NCI-H460 (cell line): ENCODE measurements at places on chromosomes 7 and 10.

DNA sequence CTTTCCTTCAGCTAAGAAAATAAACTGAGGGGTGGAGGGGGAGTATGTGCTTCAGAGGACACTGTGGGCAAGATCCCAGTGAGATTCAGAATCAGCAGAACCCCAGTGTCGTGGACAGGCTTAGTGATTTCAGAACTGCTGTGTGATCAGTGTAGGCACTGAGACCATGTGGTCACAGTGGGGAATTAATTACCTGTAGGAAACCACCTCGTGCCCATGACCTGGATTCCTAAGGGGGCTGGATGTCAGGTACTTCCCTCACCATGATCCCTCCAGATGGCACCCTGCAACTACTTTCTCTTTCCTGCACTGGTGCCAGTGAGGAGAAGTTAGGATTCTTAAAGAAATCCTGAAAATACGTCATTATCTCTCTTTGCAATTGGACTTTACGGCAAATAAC is 64.4 kb downstream of the HBP1 start:
- no peak for DNase-seq

GRCh38 chr10:101295261-101295660 is 58.7 kb upstream of the BTRC start:
- no peak for DNase-seq

DNA sequence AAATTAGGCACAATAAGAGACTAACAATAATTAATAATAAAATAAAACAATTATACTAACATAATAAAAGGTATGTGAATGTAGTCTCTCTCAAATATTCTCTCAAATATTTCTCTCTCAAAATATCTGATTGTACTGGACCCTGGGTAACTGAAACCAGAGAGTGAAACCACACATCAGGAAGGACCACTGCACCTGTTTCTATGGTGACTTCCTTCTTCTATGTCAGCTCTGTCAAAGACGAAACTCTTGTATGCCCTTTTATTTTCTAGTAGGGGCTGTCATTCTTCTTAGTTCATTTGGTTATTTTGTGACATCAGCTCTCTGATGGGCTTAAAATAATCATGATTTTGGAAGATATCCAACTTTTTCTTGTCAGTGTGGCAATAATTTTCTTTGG is 428.0 kb upstream of the TPK1 start:
- no peak for DNase-seq

DNA sequence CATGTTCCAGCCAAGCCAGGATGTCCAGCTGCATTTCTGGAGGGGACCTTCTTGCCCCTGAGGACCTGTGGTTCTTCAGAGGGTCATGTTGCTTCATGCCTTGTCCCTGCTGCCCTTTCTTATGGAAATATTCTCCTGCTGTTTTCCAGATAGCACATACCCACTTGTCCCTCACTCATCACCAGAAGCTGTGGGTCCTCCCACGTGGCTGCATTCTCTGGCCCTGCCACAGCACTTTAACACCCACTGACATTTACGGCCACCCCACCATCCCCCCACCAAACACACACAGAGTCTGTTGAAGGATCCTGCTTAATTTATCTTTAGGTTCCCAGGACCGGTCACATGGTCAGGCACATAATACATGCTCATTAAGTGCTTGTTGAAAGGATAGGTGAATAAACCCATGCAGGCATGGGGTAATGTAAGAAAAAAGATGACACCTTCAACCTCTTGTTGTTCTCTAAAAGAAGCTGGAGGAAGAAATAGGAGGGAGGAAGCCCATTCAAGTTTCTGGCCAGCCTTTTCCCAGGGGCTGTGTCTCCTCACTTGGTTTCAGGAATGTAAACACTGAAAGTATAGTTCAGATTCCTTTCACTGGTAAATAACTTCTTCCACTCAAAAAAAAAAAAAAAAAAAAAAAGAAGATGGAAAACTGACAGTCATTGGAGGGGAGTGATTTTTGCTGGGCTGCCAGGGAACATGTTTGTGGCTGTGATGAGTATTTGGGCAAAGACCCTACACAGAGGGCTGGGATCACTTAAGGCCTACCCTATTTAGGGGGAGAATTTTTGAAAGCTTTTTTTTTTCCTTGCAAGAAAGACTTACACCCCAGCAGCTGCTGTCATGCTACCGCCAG is 19.8 kb upstream of the BMPER start:
- no peak for DNase-seq

DNA sequence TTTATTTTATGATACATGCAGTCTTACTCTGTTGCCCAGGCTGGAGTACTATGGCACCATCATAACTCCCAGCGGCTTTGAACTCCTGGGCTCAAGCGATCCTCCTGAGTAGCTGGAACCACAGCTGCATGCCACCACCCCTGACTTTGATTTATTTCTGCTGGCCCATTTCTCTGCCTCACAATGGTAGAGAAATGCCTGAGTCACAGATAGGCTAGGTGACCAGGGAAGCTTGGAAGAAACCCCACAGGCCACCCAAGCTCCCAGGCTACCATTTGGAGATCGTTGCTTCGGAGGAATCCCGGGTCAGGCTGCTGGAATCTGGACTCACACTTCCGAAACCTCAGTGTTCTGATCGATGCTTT is 17.4 kb upstream of the BAIAP2L1 start:
- no peak for DNase-seq

DNA sequence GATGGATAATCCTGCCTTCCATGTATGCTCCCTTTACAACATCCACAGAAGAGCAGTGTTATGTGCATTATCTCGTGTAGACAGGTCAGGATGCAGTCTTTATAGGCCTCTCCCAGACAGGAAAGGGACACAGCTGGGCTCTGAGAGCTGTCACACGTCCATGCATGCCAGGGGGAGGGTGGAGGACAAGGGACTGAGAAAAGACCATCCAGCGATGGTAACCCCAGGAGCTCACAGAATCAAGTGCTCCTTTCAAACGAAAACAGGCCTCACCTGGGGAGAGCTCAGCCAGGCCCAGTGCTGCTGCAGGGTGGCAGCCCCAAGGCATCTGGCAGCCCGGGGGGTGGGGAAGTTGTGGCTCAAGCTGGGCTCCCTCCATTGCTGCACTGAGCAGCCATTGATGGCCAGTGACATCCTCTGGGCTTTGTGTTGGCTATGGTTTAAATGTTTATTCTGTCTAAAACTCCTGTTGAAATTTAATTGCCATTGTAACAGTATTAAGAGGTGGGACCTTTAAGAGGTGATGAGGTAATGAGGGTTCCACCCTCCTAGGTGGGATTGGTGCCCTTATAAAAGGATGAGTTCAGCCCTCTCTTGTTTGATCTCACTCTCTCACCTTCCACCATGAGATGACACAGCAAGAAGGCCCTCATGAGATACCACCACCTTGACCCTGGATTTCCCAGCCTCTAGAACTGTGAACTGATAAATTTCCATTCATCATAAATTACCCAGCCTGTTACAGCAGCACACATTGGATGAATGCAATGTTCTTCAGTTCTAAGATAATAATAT is 15.7 kb downstream of the JCAD start:
- no peak for DNase-seq

- DNase-seq: no peak
Measured at GRCh38 chr10:29317423-29318021, 28.7 kb downstream of the LYZL1 start.

GRCh38 chr7:117324960-117325359 is 2.1 kb upstream of the WNT2 start:
- DNase-seq: no peak

- DNase-seq: no peak
Measured at GRCh38 chr7:93051660-93052059, 66.1 kb downstream of the SAMD9 start.

DNA sequence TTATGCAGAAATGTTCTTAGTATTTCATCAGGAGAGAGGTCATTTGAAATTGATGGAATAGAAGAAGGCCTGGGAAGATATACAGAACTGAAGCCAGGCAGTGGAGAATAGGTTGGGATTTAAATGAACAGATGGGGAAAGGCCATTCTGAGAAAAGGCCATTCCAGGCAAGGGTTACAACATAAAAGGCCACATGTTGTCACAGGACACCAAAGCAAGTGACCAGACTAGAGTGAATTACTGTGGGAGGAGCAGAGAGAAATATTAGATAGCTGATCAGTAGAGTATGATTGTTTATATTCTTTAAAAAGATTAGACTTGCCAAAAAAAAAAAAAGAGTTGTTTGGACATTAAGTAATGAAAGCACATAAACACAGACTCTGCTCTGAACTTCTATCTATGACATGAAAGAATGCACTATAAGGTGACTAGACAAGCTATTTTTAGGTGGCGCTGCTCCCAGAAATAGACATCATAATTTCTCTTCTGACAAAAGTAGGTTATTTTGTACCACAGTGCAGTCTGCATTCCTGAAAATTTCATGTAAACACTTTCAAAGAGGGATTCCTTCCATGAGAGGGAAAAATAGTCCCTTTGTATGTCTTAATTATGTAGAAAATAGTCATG is 55.2 kb upstream of the DKK1 start:
- DNase-seq: no peak

- no peak for DNase-seq
Measured at GRCh38 chr7:41817386-41817785, 114.5 kb upstream of the INHBA start.

DNA sequence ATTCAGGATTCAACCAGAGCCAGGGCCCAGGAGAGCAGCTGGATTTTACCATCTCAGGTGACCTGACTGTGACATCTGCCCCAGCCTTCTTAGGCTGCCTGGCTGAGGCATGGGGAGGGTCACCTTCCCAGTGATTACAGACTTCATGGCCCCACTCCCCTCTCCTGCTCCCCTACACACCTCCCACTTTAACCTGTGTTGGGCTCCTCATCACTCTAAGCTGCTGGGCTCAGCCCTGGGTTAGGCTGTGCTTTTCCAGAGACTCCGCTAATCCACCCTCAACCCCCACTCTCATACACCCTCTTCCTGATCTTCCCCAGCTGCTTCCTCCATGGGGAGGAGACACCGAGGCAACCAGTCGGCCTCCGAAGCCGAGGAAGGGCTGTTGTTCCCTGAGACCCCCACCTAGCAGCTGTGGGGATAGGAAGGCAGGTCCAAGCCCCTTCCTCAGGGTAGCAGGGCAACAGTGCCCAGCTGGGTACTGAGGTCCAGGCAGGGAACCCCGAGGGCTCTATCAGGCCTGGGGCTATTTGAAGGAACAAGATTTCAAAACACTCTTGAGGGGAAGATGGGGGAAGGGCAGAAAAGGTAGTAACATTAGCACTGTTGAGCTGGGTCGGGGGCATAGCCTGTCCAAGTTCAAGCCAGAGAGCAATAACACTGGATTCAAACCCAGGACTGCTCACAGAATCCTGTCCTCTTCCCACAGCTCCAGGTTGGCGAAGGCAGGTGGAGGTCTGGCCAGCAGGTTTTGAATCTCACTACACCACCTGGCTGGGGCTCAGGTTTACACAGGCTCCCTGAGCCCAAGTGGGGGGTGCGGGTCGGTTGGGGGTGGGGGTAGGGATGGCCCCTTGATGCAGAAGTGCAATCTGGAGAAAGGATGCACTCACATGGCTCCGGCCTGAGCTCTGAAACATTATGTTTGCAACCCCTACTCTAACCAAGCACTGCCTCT is 1.8 kb downstream of the IMPDH1 start:
- no peak for DNase-seq

DNA sequence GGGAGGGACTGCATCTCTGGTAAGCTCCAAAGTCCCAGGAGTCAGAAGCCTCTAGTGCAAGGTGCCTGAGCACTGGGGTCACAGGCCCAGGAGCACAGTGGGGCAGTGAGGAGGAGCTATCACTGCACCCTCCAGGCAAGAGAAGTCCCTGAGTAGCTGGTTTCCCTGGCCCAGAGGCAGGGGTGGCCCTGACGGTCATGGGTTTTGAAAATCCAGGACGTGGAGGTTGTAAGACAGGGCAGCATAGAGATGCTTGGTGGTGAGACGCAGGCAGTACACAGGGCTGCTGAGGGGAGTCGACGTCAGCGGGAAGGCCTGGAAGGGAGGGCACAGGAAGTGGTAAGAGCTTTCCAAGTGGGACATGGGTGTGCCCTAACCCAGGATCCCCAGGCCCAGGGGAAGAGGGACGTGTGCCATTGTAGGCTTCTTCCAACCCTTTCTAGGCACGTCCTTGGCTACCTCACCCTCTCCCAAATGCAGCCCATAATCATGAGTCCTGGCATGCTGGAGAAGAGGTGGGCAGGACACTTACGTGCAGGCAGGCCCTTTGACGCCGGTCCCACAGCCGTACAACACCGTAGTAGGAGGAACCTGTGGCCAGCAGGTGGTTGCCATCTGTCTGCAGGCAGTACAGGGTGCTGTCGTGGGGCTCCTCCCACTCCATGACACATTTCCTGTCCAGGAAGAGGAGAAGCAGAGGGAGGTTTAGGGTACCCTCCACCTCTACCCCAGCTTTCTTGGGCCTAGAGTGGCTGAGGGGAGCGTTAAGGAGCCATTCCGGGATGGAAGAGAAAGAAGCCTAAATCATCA is 23.2 kb downstream of the DPCD start:
- no peak for DNase-seq

DNA sequence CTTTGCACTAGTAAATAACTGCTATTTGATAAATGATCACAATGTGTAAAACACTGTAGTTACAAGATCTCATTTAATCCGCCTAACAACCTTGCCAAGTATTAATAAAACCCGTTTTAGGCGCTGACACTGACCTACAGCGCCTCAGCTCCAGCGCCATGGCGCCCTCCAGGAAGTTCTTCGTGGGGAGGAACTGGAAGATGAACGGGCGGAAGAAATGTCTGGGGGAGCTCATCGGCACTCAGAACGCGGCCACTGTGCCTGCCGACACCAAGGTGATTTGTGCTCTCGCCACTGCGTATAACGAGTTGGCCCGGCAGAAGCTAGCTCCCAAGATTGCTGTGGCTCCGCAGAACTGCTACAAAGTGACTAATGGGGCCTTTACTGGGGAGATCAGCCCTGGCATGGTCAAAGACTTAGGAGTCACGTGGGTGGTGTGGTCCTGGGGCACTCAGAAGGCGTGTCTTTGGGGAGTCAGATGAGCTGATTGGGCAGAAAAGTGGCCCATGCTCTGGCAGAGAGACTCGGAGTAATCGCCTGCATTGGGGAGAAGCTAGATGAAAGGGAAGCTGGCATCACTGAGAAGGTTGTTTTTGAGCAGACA is 1.1 kb upstream of the TNPO3 start:
- DNase-seq: no peak

GRCh38 chr10:104045151-104046089 is 40.3 kb downstream of the COL17A1 start:
- peak; percentile 66 for DNase-seq

DNA sequence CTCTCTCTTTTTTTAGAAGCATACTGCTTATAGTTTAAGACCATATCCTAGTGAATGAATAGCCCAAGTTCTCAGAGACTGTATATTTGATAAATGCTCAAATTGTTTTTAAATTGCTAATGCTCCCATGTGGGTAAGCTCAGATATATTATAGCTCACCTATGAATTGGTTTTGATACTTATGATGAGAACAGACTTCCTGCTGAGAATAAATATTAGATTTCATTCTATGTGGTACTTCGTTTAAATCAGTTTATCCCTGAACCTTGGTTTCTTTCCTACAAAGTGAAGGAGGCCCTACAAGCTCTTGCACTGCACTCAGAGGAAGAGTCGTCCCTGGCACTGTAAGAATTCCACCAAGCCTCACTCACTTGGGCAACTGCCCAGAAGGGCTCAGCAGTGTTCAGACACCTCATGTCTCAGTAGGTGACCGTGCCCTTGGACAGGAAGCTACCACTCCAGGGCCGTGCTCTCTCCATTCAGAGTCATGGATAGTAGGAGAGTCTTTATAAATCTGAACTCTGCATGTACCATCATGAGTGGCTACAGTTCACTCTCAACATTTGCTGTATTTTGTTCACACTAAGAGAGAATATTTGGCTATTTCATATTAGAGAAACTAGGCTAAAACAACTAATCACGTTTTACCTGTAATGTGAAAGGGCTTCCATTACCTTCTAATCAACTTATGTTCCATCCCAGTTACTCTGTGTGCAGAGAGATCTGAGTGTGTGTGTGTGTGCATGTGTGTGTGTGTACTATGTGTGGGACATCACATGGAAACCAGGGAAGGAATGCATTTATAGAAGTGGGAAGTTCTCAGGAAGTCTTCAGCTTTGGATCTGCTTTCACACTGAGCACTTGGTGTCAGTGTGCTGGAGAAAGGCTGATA is 93.8 kb downstream of the PTPRE start:
- DNase-seq: no peak
